ENCODE measurements at places on chromosomes 1 and 21. TPM values are rescaled to one million over a fixed set of nuclear protein-coding genes. Genes with fewer than 3 reads are reported as not detected.

Gene OXCT2
- 0.47 TPM for total RNA-seq

Gene AIRE
- not detected for total RNA-seq

Gene CHI3L2
- 0.47 TPM for total RNA-seq

Gene BCAN
- total RNA-seq = 95.8 TPM

Gene RNF186
- not detected for total RNA-seq

Gene CEP350
- total RNA-seq = 119 TPM

Gene CRNN
- total RNA-seq = not detected

Gene PYHIN1
- not detected for total RNA-seq

Gene ZMYND12
- not detected for total RNA-seq

Gene OR14I1
- not detected for total RNA-seq

Gene CLCA2
- total RNA-seq = under 0.01 TPM

Gene MXRA8
- 11.5 TPM for total RNA-seq

Gene TFF2
- not detected for total RNA-seq

Gene NUF2
- total RNA-seq = 5.1 TPM

Gene CD1E
- total RNA-seq = not detected

Gene RGS13
- not detected for total RNA-seq

Gene PRELP
- 0.16 TPM for total RNA-seq

Gene CELA3B
- total RNA-seq = not detected

Gene AVPR1B
- total RNA-seq = not detected

Gene SLAMF8
- not detected for total RNA-seq

Gene FABP3
- total RNA-seq = 93.1 TPM

Gene AKR7A3
- total RNA-seq = 1.2 TPM

Gene CLDN17
- total RNA-seq = not detected

Gene UBE2U
- not detected for total RNA-seq

Gene UBE2Q1
- total RNA-seq = 20.6 TPM

Gene NFASC
- 32.4 TPM for total RNA-seq

Gene CLDN14
- total RNA-seq = not detected

Gene CSMD2
- total RNA-seq = 38.4 TPM

Gene NBPF14
- 9.4 TPM for total RNA-seq

Gene TRIM67
- total RNA-seq = 44.9 TPM

Gene SLAMF9
- total RNA-seq = not detected

Gene GBP7
- not detected for total RNA-seq

Gene C4BPB
- not detected for total RNA-seq

Gene OR2L13
- 3.4 TPM for total RNA-seq

Gene S100A4
- 0.62 TPM for total RNA-seq

Gene NUP210L
- under 0.01 TPM for total RNA-seq

Gene RORC
- 0.16 TPM for total RNA-seq

Gene C1orf87
- 0.31 TPM for total RNA-seq

Gene CATSPERE
- total RNA-seq = 2.0 TPM

Gene HTR6
- 0.16 TPM for total RNA-seq

Gene ADGRL2
- 130 TPM for total RNA-seq

Gene GCSAML
- under 0.01 TPM for total RNA-seq

Gene GABRD
- total RNA-seq = 0.62 TPM

Gene ASPM
- 8.9 TPM for total RNA-seq

Gene CHODL
- total RNA-seq = 1.4 TPM

Gene INKA2
- total RNA-seq = 0.94 TPM

Gene TMEM269
- 0.47 TPM for total RNA-seq

Gene ARHGEF16
- total RNA-seq = 0.16 TPM

Gene HHIPL2
- 0.16 TPM for total RNA-seq

Gene NR1I3
- 0.47 TPM for total RNA-seq

Gene DPM3
- total RNA-seq = 12.0 TPM

Gene FAM78B
- total RNA-seq = 5.1 TPM

Gene TNN
- total RNA-seq = 0.47 TPM

Gene FCAMR
- not detected for total RNA-seq

Gene NID1
- total RNA-seq = 17.6 TPM
